ENCODE measurements at places on chromosomes 3 and 15.

DNA sequence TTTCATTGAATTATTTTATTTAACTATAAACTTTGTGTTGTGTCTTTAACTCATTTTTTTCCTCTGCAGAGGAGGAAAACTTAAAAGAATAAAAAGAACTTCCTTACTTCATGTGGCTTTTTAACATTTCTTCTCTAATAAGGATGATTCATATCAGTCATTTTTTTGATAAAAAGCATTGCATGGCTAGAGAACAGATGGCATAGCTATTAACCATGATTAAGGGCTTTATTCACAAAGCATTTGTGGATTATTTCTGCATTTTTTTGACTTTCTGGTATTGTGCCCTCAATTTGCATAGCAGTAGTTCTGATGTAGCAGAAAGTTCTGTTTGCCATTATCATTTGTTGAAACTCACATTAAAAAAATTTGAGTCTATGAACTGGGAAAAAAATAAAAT lies 540.8 kb downstream of the SI start:
- no peak for DNase-seq

DNA sequence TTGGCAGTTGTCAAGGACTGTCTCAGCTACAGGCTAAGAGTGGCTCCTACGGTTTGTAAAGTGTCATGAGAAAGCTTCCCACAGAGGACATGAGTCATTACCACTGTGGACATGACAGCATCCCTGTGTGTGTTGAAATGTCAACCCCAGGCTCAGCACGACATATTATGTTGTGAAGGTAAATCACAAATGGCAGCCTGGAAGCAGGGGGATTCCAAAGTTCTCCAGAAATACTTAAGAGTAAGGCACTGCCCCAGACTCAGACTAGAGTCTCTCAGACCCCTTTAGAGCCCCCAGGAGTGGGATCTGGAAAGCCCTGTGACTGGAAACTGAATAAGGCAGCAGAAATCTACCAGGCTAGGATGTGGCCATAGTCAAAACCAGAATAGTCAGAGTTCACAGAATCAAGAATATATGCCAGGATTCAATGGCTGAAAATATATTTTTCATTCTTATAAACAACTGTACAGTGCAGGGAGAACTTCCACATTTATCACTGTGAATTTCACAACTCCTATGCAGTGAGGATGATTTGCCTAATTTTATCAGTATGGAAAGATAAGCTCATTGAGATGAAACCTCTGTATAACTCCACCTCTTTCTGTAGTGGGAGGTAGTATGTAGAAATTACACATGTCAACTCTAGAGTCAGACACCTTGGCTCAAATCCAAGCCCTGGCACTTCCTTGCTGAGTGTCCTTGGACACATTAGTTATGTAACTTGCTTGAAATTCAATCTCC lies 237.1 kb upstream of the CFAP20DC start:
- no peak for DNase-seq

DNA sequence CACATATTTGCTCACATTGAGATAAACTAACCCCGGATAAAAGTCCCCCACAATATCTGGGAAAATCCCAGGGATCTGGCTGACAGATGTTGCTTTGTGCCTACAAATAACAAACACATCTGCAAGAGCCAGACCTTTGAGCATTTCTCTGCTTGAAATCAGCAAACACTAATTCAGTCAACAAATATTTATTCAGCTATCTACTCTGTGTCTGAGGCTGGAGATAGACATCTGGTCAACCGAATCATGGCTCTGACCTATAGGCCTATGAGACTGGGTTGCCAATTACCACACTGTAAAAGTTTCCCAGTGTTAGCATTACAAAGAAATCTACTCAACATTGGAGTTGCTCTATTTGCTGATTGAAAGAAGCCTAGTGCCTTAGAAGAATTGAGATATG lies 201.1 kb upstream of the CADPS start:
- peak; percentile 6 for DNase-seq

GRCh38 chr3:31373681-31374080 lies 159.0 kb upstream of the STT3B start:
- DNase-seq, result no peak

DNA sequence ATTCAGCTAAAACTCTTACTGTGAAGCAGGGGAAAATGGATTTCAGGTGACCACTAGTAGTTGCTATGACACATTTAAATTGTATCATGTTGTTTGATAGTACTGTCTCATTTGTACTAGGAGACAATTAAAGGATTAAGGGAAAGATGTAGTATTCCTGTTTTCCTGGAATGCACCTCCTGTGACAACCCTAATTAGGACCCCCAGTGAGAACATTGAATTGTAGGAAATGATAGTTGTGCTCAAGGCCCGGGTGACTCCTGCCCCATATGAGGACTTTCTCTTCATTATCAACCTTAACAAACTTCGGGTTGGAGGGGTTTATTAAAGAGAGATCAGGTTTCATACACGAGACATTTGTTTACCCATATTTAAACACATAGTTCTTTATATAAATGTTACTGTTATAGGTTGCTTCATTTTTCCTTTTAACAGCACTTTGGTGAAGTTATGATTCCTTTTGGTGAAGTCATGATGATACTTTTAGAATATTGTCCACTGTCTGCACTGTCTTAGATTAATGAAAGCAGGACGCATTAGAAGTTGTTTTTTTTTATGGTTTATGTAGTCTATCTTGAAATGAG lies 392.6 kb upstream of the NAALADL2 start:
- DNase-seq, result no peak

- DNase-seq, result peak; percentile 21
Observed at GRCh38 chr3:36124118-36124796, 256.0 kb upstream of the STAC start.

DNA sequence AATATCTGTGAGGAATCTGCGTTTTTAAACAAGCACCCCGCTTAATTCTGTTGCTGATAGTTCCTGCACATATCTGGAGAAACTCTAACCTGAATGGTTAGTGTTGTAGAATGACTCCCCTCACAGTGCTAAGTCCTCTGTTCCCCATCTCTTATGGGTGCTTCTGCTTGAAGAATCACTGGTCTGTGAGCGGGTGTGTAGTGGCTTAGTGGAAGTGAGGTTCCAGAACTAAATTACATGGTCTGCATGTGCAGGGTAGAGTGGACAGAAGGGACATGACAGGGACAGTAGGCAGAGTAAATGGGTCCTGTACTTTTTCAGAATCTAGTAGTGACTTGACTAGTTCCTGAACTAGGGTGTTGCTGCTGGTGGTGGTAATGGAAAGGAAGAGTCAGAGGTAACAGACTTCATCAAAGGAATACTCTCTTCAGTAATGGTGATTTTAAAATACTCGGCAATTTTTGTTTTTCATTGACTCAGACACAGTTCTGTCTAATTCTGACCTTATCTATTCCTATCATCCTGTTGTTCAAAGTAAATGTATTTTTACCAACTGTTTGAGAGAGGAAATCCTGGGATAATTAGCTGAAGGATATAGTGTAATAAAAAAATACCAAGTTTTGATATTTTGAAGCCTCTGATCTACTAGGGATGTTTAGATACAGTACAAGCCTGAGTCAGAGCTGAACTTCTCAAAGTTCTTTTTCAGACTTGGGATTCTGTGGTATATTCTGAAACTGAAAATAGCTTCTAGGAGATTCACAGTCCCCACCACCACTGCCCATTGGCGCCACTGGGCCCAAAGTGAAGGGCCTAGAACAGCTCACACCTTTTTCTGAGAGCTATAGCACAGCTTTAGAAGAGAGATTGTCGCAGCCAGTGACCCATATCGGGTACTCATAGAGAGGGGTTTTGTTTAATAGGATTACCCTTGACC lies 55.5 kb downstream of the FNDC3B start:
- no peak for DNase-seq

GRCh38 chr3:31246293-31247062 lies 286.2 kb upstream of the STT3B start:
- peak; percentile 7 for DNase-seq

- no peak for DNase-seq
Observed at GRCh38 chr3:155519078-155519477, 225.6 kb upstream of the STRIT1 start.

DNA sequence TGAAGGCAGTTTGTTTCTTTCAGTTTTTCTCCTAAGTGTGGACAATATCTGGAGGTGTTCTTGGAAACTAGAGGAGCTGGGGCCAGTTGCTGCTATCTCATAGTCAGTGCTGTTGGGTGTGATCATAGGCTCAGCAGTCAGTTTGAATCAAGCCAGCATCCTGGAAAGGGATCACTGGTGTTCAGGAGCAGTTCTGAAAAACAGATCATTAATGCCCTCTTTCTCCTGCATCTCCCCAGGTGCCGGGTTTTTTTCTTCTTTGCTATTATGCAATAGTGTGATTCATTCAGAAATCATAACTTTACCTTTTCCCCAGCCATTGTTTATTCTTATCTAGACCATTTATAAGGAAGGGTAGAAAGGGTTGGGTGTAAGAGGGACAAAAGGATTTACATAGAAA lies 24.0 kb downstream of the LNP1 start:
- DNase-seq, result no peak

DNA sequence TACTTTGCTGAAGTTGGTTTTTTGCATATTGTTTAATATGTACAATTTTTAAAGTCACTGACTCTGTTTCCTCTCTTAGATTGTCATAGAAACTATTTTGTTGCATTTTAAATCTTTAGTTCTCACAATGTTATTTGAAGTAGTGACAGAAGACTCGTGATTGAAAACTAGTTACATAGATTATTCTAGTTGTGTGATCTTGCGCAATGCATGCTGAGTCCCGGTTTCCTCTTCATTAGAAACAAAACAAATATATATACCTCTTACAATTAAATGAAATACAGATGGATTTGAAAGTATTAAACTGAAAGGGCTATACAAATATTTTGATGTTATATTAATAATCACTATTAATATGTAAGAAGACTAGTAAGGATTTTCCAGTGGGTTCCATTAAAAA lies 333.0 kb downstream of the LPP start:
- no peak for DNase-seq

GRCh38 chr3:153273217-153273616 lies 111.2 kb downstream of the RAP2B start:
- DNase-seq, result no peak

GRCh38 chr3:143529018-143529478 lies 319.2 kb downstream of the SLC9A9 start:
- DNase-seq, result no peak

DNA sequence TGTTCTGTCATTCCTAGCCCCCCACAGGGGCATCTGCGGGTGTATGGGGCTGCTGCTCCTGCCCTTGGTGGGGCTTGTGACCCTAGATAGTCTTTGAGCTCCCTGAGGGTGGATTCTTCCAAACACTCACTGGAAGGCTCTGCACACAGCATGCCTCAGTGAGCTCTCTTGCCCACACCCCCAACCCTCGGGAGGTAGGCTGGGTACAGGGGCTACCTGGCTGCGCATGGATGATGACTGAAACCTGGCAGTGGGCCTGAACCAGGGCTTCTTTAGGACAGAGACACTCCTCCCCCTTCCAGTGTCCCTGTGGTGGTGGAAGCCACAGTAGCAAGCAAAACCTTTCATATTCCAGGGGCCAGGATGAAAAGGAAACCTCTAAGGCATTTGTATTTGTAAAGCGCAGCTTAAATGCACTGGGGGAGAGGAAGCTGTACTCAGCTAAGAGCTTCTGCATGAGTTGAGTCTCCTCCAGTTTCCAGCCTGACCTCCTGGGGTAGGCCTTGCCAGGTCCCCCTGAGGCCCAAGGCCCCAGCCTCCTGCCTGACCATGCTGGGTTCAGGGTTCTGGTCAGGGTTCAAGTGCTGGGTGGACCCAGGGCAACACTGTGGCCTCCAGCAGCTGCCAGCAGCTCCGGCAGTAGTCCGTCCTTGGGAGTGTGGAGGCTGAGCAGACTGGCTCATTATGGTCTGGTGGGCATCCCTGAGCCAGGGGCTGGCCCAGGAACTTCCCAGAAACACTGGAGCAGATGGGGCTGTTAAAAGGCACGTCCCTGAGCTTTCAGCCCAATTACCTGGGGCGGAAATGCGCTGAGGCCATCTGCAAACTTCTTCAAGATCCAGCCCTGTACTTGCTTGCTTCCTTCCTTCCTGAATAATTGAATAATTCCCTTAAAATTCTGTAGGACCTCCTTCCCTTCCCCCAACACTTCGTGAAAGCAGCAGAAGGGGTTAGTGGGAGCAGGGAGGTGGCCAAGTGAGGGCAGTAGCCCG lies 89.7 kb downstream of the HMG20A start:
- no peak for DNase-seq

DNA sequence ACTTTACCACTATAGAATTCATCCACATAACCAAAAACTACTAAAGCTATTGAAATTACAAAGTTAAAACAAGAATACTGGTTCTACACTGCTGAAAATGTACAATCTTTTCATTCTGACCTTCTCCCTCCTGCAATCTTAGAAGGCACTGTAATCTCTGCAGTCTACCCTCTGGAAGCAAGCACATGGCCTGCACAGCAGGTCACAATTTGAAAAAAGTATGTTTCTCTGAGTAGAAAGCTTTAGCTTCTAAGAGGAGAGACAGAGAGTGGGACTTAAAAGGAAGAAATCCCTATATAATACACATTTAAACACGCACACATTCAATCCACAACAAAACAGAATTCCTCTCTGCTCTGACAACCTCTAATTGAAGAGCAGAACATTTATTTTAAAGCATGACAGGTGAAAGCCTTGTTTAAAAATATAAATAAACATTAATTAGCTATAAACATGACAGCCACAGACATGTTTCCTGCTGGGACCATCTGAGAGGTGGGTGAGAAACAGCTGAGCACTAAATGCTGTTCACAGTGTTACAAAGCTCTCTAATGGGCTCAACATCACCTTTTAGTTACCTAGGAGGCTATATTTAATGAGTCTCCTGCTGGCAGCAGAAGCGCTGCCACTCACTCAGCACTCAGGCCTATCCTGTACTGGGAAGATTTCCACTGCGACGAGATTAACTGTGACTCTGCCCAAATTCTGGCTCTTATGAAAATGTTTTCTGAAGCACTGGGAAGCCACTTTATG lies 447.4 kb downstream of the AGBL1 start:
- no peak for DNase-seq

GRCh38 chr3:34351882-34352777 lies 553.7 kb downstream of the PDCD6IP start:
- no peak for DNase-seq

- DNase-seq, result no peak
Observed at GRCh38 chr3:189491831-189492230, 139.4 kb upstream of the TP63 start.

Data from NCI-H1092 treated with DMSO at 0.1 percent for 48 hours (cell line).